Effector memory CD8-positive, alpha-beta T cell (primary cell): ENCODE measurements at places on chromosomes 6 and 20.

DNA sequence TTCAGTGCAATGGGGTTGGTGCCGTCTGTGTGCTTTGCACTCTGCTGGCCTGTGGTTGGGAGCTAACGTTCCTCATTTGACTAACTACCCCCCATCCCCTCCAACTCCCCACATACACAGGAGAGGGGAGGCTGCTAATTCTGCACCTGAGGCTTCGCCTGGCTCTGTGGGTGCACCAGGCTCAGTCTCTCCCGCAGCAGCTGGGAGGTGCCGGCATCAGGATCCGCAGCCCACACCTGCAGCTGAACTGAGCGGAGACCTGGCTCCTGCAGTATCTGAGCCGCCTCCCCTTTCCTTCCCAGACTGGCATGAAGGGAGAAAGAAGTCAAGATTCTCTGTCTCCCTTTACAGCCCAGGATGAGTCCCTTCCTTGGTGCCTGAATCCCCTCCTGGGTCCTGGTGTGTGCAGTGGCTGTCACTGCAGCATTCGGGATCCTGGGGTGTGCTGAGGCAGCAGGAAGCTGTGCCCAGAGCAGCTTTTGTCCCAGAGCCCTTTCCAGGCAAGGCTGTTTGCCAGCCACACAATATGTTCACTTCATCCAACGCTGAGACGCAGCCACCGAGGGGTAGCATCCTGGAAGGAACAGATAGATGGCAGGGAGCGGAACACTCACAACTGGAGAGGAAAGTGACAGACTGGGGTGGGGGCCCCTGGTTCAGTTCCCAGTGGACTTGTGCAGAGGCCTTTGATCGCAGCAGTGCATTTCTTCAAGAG is 70.2 kb downstream of the CDH4 start:
- no peaks in the 10 kb centered on the region for H3K36me3 ChIP-seq
- DNase-seq, result no peak
- H3K4me3 ChIP-seq, result no peak overlapping the region
- no peak overlapping the region for H3K27ac ChIP-seq
- no peaks in the 10 kb centered on the region for H3K4me1 ChIP-seq
- peaks cover 20% of the 10 kb centered on the region for H3K27me3 ChIP-seq

- H3K27ac ChIP-seq, result no peak overlapping the region
- H3K36me3 ChIP-seq, result peaks cover 12% of the 10 kb centered on the region
- peaks cover 26% of the 10 kb centered on the region for H3K4me1 ChIP-seq
Measured at GRCh38 chr6:15483060-15483459, 179.8 kb downstream of the DTNBP1 start.

GRCh38 chr6:47141171-47141570 is 99.0 kb upstream of the ADGRF1 start:
- no peaks in the 10 kb centered on the region for H3K4me1 ChIP-seq
- H3K36me3 ChIP-seq, result no peaks in the 10 kb centered on the region
- H3K27ac ChIP-seq, result no peak overlapping the region
- no peak overlapping the region for H3K4me3 ChIP-seq
- no peak for DNase-seq

- peak within 1 kb of the TSS; percentile 87 for H3K4me3 ChIP-seq
- peaks cover 35% of the 10 kb centered on the region for H3K4me1 ChIP-seq
- peak within 1 kb of the TSS; percentile 95 for H3K27ac ChIP-seq
- H3K27me3 ChIP-seq, result no peaks in the 10 kb centered on the region
Measured at GRCh38 chr6:291697-292505, at the start of gene DUSP22. DUSP22 (plus strand) TSS chr6:292487; CDS start chr6:292540, 53 bp downstream.

- DNase-seq, result peak; percentile 55
- H3K27ac ChIP-seq, result no peak overlapping the region
- no peaks in the 10 kb centered on the region for H3K4me1 ChIP-seq
- H3K4me3 ChIP-seq, result no peak overlapping the region
- no peaks in the 10 kb centered on the region for H3K36me3 ChIP-seq
Measured at GRCh38 chr6:138001750-138002349, 105.4 kb downstream of the PERP start.

GRCh38 chr6:31163922-31164321 is 5.5 kb downstream of the TCF19 start:
- peaks cover 7% of the 10 kb centered on the region for H3K4me1 ChIP-seq
- H3K27ac ChIP-seq, result no peak overlapping the region
- H3K4me3 ChIP-seq, result no peak overlapping the region
- peaks cover under 1% of the 10 kb centered on the region for H3K36me3 ChIP-seq
- no peaks in the 10 kb centered on the region for H3K27me3 ChIP-seq
- no peak for DNase-seq

- H3K4me3 ChIP-seq, result no peak overlapping the region
- no peak overlapping the region for H3K27ac ChIP-seq
- H3K36me3 ChIP-seq, result no peaks in the 10 kb centered on the region
- H3K27me3 ChIP-seq, result no peaks in the 10 kb centered on the region
Measured at GRCh38 chr6:77707603-77708002, 54.8 kb downstream of the MEI4 start.

GRCh38 chr6:14932485-14933182 is 313.2 kb upstream of the JARID2 start:
- H3K4me1 ChIP-seq, result no peaks in the 10 kb centered on the region
- no peak overlapping the region for H3K4me3 ChIP-seq
- H3K36me3 ChIP-seq, result no peaks in the 10 kb centered on the region

GRCh38 chr6:80872199-80872950 is 765.9 kb downstream of the BCKDHB start:
- H3K4me3 ChIP-seq, result no peak overlapping the region
- H3K27ac ChIP-seq, result no peak overlapping the region
- H3K4me1 ChIP-seq, result no peaks in the 10 kb centered on the region
- no peak for DNase-seq
- H3K27me3 ChIP-seq, result no peaks in the 10 kb centered on the region
- H3K36me3 ChIP-seq, result no peaks in the 10 kb centered on the region

GRCh38 chr20:7496394-7496991 is 443.8 kb downstream of the HAO1 start:
- H3K27ac ChIP-seq, result no peak overlapping the region
- no peak for DNase-seq
- H3K27me3 ChIP-seq, result no peaks in the 10 kb centered on the region
- H3K4me3 ChIP-seq, result no peak overlapping the region
- H3K4me1 ChIP-seq, result no peaks in the 10 kb centered on the region

DNA sequence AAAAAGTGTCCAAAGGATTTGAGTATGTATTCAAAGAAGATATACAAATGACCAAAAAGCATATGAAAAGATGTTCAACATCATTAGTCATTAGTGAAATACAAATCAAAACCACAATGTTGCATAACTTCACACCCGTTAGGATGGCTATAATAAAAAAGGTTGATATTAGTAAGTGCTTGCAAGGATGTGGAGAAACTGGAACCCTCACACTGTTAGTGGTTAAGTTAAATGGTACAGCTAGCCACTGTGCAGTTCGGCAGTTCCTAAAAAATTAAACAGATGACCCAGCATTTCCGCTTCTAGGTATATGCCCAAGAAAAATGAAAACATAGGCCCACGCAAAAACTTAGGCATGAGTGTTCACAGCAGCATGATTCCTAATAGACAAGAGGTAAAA is 38.6 kb downstream of the IBTK start:
- no peak for DNase-seq
- no peaks in the 10 kb centered on the region for H3K27me3 ChIP-seq
- H3K27ac ChIP-seq, result no peak overlapping the region
- no peak overlapping the region for H3K4me3 ChIP-seq
- peaks cover 48% of the 10 kb centered on the region for H3K36me3 ChIP-seq

- no peak overlapping the region for H3K27ac ChIP-seq
- H3K36me3 ChIP-seq, result no peaks in the 10 kb centered on the region
- peak overlapping the region; percentile 54 for H3K4me3 ChIP-seq
- no peaks in the 10 kb centered on the region for H3K27me3 ChIP-seq
- H3K4me1 ChIP-seq, result peaks cover 7% of the 10 kb centered on the region
Measured at GRCh38 chr6:11415557-11415956, 122.0 kb upstream of the TMEM170B start.

- DNase-seq, result no peak
- peaks cover 3% of the 10 kb centered on the region for H3K36me3 ChIP-seq
- H3K27me3 ChIP-seq, result peaks cover 30% of the 10 kb centered on the region
- H3K4me1 ChIP-seq, result no peaks in the 10 kb centered on the region
Measured at GRCh38 chr6:39848171-39848570, 56.0 kb downstream of the DAAM2 start.

DNA sequence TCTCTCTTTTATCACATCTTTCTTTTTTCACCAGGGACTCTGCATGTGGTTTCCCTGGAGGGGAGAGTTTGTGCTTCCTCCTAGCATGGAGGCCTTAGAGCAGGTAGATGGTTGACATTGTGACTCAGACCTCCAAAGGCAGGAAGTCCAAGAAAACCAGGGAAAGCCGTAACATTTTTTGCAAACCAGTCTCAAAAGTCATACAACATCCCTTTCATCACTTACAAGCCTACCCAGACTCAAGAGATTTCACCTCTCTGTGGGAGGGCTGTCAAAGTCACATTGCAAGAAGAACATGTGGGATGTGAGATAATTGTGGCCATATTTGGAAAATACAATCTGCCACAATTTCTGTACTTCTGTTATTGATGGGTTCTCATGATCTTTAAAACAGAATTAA is 46.2 kb downstream of the SNRNP48 start:
- H3K4me1 ChIP-seq, result no peaks in the 10 kb centered on the region
- DNase-seq, result no peak
- H3K27ac ChIP-seq, result no peak overlapping the region

DNA sequence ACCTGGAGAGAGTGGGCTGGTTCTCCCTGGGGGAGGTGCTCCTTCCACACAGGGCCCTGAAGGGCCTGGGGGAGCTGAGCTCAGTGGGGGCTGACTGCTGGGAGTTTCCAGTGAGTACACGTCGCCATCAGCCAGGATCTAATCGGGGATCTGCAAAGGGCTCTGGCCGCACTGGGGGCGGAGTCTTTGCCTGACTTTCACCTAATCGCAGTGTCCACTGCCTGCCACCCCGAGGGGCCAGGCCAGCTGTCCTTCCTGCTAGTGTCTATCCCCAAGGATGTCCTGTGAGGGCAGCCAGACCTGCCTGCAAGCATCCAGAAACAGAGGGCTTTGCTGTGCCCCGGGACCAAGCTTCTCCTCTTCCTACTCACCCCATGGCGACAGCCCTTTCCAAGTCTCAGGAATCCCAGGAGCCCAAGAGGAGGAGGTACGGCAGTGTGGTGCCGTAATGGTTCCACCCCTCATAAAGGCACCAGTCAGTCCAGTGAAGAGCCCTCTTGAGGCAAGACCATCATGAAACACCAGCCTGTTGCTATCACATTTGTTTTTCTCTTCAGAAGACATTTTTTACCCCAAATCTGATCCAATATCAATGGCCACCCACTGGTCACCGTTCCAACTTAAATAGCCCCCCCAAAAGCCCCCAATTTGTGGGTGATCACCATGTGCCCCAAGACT is 243.1 kb upstream of the ECI2 start:
- no peaks in the 10 kb centered on the region for H3K4me1 ChIP-seq
- no peak overlapping the region for H3K4me3 ChIP-seq
- H3K36me3 ChIP-seq, result peaks cover 10% of the 10 kb centered on the region
- peaks cover 90% of the 10 kb centered on the region for H3K27me3 ChIP-seq
- no peak overlapping the region for H3K27ac ChIP-seq

- no peaks in the 10 kb centered on the region for H3K4me1 ChIP-seq
- DNase-seq, result no peak
- H3K27me3 ChIP-seq, result no peaks in the 10 kb centered on the region
Measured at GRCh38 chr6:153074761-153075160, 56.3 kb downstream of the RGS17 start.

DNA sequence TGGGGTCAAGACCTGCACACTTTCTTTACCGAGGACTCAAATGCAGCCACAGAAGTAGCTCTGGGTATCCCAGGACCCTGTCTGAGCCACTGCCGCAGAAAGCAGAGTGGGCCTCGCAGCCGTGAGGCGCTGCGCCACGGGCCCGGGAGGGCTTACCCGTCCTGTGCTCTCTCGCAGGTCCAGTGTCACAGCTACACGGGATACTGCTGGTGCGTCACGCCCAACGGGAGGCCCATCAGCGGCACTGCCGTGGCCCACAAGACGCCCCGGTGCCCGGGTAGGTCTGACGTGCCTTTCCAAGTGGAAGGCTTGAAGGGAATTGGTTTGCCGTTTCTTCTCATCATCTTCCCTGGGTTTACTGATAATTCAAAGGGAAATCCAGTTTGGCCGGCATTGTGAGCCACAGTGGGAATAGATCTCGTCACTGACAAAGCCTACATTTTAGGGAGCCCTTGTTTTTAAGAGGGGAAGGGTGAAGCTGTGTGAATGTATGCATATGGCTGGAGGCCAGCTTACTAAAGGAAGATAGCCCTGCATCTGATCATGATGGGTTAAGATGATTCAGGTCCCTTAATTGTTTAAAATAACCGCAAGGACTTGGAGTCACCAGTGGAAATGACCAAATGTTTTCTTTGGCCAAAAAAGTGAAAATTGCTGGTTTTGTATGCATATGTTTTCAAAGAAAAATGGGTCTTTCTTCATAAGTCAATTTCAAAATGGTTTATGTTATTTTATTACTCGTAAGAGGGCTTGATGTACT is 86.6 kb downstream of the SMOC2 start:
- no peak overlapping the region for H3K4me3 ChIP-seq
- DNase-seq, result no peak
- H3K27ac ChIP-seq, result no peak overlapping the region
- H3K4me1 ChIP-seq, result no peaks in the 10 kb centered on the region

DNA sequence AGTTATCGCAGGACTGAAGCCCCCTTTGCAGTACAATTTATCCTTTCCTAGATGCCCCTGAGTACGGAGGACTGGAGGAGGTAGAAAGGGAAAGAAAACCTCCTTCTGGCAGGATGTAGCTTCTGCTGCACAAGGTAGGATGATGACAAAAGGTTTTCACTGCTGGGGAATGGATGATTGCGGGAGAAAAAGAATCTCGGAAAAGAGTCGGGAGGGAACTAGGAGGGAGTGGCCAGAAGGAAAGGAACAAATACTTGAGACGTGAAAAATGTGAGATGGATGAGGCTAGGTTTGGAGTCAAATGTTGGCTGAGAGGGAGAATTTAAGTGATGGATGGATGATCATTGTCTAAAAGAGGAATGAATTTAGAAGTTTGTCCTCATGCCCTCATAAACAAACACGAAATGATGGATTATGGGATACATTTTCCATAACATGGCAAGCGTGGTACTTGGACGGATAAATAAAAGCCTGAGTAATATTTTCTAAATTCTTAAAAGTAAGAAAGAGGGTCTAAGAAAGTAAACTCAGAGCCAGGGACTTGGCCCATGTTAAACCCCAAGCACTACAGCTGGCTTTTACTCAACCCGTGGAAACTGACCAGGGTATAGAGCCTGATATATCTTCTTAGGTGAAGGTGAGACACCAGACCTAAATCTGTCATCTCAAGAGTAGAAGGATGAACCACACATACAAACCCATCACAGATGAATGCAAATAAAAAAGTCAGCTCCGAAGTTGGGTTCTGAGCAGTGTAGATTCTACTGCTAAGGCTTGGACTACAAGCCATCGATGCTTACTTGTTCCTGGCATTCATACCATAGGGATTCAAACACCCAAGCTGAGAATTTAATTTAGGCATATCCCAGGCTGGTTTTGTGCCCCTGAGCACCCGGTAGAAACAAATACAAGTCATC is 72.4 kb downstream of the HFE start:
- peak overlapping the region; percentile 99 for H3K27ac ChIP-seq
- peak overlapping the region; percentile 90 for H3K4me3 ChIP-seq
- H3K4me1 ChIP-seq, result peaks cover 37% of the 10 kb centered on the region
- no peak for DNase-seq
- no peaks in the 10 kb centered on the region for H3K27me3 ChIP-seq

GRCh38 chr20:11060423-11061185 is 386.8 kb upstream of the JAG1 start:
- H3K27me3 ChIP-seq, result no peaks in the 10 kb centered on the region
- DNase-seq, result no peak
- no peak overlapping the region for H3K4me3 ChIP-seq
- no peak overlapping the region for H3K27ac ChIP-seq
- no peaks in the 10 kb centered on the region for H3K4me1 ChIP-seq
